ENCODE measurements at places on chromosomes 3 and 15. TPM values are rescaled to one million over a fixed set of nuclear protein-coding genes. Genes with fewer than 3 reads are reported as not detected.
A peak's percentile ranks its signal among the peaks of the same experiment; 100 is the strongest.

The RYR3 gene
- total RNA-seq, result 0.65 TPM

The PLIN1 gene
- total RNA-seq, result 465 TPM

The KBTBD13 gene
- not detected for total RNA-seq

The B4GALT4 gene
- 18.8 TPM for total RNA-seq

The ADAMTS7 gene
- total RNA-seq, result 6.5 TPM

The CHRNA7 gene
- 0.63 TPM for total RNA-seq

The TYRO3 gene
- total RNA-seq, result 36.7 TPM

The CPOX gene
- 19.1 TPM for total RNA-seq

The ITIH4 gene
- 2.5 TPM for total RNA-seq

The CTDSPL gene
- 28.3 TPM for total RNA-seq

GRCh38 chr3:43105596-43106292 is at the start of gene POMGNT2:
POMGNT2 (minus strand) TSS chr3:43106079; CDS start chr3:43081431, 24,648 bp downstream.
- DNase-seq, result peak; percentile 60

GRCh38 chr3:195007766-195008165 is 263.2 kb downstream of the XXYLT1 start:
- DNase-seq, result no peak

DNA sequence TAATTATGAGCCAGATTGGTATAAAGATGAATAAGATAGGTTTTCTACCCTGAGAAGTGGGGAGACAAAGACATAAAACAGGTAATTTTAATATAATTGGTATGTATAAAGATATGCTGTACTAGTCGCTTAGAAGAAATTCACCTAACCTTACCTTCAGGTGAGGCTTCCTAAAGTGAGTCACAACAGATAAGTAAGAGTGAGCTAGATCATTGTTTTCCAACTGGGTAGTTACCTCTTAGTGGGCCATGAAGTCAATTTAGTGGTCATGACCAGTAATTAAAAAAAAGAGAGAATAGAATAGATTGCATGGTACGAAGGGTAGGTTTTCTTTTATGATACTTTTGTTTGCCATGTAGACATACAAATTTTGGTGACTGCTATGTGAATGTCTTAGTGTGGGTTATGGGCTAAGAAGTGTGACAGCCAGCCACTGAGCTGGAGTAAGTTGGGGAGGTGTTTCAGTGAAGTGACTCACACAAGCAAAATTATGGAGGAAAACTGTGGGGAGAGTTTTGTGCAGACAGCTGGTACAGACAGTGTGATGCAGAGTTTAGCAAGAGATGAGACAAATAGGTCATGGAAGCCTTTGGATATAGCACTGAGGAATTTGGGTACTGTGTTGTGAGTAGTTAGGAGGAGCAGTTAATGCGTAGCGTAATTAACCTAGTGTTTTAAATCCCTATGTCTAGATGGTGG is 8.2 kb downstream of the TRNT1 start:
- DNase-seq, result no peak

DNA sequence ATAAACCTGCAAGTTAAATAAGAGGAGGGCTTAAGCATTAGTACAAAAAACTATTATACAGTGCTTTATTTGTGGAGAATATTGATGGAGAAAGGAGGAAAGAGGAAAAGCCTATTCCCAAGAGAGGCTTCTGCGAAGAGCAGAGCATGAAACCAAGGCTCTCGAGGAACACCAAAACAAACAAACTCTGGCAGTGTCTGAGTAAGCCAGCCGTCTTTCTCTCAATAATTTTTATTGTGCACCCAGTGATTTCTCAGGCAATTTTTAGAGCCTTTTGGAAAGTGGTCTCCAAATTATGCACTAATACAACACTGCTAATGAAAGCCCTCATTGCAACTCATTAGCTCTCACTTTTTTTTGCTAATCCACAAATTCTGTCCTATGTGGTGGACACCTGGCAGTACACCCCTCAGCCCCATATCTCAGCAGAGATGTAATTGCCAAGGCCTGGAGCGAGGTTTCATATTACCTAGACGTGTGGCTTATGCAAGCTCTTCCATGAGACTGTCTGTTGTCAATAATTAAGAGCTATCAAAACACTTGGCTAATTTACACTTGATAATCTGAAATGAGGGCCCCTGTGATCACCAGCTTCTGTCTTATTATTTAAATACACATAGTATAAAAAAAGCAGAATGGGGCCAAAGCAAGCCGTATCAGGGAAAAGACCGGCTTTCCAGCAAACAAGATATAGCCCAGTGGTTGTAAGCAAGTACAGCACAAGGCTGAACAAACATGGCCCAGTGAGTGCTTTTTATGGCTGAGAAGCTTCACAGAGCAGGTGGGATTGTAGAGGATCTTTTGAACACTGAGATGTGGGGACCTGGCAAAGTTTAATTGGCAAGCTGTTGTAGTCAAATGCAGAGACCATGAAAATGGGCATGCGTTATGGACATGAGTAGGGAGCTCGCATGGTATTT is 216.9 kb downstream of the ROBO2 start:
- DNase-seq, result no peak

DNA sequence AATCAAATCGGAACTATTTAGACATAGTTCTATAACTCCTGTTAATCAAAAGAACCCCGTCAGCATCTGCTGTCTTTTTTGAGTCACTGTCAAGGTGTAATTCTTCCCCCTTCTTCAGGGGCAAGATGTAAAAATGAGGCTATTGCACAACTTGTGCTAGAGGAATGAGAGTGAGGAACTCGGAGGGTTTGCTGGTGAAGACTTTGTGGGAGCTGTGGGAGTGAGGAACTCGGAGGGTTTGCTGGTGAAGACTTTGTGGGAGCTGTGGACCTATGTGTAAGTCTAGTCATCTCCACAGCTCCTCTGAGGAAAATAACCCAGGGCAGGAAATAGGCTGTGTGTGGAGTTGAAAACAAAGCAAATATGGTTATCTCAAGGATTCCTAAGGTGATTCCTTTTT is 2.5 kb upstream of the CERS3 start:
- no peak for DNase-seq

- no peak for DNase-seq
Observed at GRCh38 chr15:67134067-67134838, 68.9 kb downstream of the SMAD3 start.

DNA sequence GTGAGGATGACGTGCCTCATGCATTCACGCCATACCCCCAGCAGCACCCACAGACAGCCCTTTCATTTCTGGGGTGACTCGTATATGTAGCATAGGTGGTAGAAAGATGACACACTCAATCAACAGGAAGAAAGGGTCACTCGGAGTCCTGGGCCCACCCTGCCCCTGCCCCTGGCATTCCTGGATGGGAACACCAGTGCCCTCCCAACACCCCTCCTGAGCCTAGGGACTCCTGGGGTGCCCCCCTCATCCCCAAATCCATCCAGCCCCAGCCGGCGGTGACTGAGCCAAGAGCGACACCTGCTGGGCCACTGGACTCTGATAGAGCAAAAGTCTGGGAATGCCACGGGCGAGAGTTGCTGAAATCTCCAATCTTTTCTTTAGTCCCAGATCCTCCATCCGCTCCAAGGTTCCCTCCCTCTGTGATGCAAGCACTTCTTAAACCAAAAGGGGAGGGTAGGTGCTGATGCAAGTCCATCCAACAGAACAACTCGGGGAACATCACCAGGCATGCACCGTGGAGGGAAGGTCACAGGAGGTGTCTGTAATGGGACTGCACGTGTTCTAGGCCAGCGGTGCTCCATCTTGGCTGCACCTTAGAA is 31.1 kb downstream of the ACAN start:
- DNase-seq, result no peak

GRCh38 chr15:51023499-51023898 is 71.2 kb downstream of the TNFAIP8L3 start:
- no peak for DNase-seq

GRCh38 chr3:192888190-192888589 is 29.5 kb downstream of the MB21D2 start:
- no peak for DNase-seq

GRCh38 chr3:74353039-74353438 is 261.4 kb downstream of the CNTN3 start:
- no peak for DNase-seq

DNA sequence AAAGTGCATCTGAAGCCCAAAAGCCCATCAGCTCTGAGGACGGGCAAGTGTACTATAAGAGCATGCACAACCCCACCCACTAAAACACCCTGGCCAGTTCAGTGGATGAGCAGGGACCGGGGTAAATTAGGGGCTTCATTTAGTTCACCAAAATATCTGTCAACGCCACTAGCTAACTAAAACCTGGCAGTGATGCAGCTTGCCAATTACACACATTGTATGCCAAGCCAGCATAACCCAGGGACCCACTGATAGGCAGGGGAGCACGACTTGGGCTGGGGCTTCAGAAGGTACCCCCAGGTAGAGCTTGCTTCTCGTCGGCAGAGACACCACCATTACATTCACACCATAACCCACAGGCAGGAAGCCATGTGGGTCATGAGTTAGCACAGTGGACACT is 47.0 kb downstream of the PTPN23 start:
- DNase-seq, result no peak

DNA sequence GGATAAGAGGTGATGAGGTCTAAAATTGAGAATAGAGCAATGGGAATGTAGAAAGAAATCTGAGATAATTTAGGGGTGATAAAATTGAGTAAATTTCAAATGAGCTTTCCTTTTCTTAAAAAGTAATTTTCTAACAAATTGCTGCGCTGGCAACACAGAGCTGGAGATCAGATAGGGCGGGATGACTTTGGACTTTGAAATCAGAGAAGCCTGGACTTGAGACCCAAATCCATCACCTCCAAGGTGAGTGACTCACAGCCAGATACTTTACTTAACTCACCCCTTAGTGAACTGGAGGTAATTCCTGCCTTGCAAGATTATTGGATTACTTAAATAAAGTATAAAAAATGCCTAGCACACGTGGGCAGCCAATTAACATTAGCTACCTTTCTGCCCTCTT is 80.8 kb downstream of the P2RY1 start:
- DNase-seq, result no peak

GRCh38 chr15:80389370-80389769 is 14.8 kb upstream of the ARNT2 start:
- DNase-seq, result no peak

DNA sequence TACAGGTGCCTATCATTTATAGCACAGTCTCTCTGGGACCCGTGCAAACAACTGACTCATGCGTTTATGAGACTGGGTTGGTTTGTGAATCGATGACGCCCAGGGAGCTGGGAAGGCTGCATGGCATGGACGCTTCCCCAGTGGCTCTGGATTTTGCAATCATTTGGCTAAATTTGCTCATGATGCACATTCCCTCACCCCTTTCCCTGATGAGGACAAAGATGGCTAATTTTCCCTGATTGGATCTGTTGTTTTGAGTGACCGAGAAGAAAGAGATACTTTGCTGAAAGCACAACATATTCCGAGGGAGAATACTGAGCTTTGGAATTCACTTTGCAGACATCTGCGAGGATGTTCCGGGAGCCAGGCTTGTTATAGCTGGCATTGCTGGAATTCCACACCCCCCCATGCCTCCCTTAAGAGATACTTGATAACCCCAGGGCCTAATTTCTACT is 51.1 kb downstream of the CGNL1 start:
- no peak for DNase-seq

DNA sequence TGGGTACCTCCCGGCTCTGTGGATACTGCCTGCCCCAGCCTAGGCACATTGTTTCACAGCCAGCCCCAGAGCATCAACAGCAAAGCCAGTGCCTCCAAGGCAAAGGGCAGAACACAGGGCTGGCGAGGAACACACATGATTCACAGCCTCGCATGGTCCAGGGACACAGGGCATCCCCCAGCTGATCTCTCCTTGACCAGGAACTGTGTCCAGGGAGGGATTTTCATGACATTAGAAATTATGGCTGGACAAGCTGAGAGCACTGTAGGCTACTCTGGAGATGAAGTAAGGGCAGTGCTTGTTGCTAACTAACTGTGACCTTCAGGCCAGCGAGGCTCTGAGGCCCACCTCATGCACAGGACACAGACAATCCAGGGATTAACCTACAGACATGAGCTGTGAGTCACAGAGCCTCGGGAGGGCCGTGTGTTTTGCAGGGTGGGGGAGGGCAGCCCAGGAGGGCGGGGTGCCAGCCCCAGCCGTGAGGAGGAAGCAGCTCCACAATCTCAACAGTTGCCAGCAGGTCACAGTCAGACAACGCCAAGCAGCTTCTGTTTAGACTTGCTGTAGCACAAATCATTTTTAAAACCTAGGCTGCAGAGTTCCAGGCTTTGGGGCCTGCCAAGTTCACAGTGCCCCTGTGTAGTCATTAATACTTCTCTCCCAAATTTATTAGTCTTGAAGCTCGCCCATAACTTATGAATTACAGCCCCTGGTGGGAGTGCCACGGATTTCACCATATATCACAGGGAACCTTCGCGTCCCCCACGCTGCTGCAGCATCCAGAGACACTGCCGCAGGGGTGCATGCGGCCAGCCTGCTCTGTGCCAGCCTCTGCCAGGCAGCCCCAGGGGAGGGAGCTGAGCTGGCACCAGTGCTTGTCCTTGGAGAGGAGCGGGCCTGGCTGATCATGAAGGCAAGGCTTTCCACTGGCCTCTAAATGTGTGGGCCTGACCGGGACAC is 114.7 kb downstream of the ETFA start:
- DNase-seq, result no peak

GRCh38 chr3:124125315-124125714 is 133.4 kb upstream of the ROPN1 start:
- DNase-seq, result no peak
